ENCODE measurements at places on chromosomes 11 and 22.

- no peak for DNase-seq
Observed at GRCh38 chr11:57546869-57547475, 9.6 kb downstream of the SMTNL1 start.

DNA sequence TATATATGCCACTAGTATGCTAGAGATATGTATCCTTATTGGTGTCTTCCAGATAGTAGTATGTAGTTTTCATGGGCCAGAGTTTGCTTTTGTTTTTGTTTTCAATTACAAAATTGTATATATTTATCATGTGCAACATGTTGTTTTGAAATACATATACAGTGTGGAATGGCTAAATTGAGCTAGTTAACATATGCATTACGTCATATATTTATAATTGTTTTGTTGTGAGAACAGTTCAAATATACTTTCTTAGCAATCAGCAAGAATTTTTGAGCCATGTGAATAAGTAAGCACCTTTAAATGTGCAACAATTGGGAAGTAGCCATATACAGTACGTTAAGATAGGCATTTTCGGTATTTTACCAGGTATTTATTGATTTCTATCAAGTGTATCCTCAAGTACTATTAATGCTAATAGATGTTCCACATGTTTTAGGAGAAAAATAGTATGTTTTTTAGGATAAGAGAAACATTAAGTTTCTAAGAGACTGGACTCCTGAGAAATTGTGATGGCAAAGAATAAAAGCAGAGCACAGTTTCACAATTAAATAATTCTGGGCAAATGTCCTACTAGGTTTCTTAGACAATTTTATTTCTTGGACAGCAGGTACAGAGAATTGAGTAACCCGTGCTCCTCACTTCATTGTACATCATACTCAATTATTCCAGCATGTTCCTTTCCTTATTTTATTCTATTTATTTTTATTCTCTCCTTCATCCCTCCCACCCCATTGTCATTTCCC is 60.5 kb upstream of the SLC5A12 start:
- DNase-seq: no peak

DNA sequence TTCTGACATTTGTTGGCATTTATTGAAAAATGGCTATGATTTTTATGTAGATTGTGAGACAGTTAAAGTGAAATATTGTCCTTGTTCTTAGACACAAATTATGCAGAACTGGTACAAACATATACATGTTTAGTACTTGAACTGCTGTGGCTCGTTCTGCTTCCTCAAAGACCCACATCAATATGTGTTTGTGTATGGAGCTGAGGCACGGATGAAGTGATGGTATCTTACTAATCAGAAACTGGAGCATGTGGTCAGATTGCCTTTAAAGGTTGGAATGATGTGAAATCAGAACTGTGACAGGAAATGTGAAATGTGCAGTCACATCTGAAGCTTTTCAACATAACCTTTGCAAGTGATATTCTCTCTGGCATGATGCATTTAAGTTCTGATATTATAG is 130.4 kb downstream of the NAV2 start:
- no peak for DNase-seq

- no peak for DNase-seq
Observed at GRCh38 chr22:21922370-21923162, 30.1 kb downstream of the PPM1F start.

GRCh38 chr22:20000246-20001081 is 16.2 kb downstream of the ARVCF start:
- peak; percentile 61 for DNase-seq

DNA sequence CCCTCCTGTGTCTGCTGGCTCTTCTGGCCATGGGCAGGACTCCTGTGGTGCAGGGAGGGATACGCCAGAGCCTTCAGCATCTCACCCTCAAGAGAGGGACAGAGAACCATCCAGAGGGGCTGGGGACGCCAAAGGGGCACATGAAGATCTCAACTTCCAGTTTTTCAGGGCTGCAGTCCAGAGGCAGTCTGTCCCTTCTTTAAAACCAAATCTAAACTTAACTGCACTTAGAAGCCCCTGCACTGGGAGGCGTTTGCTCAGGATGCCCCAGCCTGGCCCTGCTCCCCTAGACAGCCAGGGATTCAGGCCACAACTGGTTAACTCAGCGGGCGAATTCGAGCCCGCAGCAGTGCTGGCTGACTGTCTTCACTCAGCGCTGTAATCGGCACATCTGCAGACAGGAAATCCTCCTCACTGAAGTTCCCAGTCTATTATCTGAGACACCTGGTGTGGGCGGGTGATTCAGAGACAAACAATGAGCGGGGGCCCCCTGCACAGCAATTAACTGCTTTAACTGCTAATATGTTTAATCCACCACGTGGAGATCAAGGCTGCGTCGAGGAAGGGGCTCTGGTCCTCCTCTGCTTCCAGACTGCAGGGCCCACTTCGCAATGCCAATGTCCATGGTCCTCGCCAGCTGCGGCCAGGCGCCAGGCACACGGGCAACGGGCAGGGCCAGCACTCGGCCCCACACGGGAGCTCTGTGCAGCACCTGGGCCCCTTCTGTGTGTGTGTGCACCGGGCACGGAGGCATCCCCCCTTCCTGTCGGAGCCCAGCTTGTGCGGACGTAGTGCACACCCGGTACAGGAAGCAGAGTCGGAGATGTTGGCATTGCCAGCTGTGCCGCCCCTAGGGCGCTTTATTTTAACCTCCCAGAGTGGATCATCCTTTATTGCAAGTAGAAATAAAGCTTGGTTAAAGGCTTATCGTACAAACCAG is 36.9 kb upstream of the GNB1L start:
- no peak for DNase-seq

- DNase-seq: no peak
Observed at GRCh38 chr22:45322873-45323525, 13.3 kb downstream of the FAM118A start.

DNA sequence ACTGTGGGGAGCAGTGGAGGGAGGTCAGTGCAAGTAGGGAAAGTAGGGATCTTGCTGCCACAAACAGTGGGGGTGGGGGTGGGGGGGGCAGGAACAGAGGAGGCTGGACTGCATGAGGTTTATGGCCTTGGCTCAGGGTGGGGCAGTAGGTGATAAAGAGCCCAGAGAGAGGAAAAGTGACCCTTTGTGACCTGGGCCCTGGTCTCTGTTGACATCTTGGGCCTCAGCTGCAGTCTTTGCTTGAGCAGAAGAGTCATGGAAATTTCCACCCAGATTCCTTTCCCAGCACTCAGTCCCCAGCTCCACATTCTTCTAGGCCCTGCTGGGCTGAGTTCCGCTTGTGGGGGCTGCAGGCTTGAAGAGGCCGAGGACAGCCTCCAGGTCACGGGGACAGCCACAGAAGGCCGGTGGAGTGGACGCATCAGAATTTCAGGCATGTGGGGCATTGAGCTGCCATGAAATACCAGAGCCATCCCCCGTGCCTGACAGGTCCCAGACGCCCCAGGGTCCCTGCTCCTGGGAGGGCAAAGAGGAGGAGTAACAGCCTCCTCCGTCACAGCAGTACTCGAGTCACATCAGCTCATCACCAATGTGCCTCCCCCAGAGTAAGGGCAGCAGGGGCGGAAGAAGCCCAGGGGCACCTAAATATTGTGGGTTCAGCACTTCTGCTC is 9.7 kb upstream of the MALAT1 start:
- peak; percentile 73 for DNase-seq

DNA sequence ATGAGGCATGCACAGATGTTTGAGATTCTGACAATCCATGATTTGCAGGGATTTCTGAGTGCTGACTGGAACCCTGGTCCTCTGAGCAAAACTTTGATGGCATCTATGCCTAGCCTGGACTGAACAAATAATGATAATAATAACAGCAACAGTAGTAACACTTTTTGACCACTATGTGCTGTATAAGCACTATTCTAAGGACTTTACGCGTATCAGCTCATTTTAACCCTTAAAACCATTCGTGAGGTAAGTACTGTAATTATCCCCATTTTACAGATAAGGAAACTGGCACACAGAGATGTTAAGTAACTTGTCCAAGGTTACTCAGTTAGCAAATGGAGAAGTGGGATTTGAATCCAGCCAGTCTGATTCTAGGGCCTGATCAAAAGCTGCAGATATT is 168.4 kb downstream of the C11orf91 start:
- no peak for DNase-seq

DNA sequence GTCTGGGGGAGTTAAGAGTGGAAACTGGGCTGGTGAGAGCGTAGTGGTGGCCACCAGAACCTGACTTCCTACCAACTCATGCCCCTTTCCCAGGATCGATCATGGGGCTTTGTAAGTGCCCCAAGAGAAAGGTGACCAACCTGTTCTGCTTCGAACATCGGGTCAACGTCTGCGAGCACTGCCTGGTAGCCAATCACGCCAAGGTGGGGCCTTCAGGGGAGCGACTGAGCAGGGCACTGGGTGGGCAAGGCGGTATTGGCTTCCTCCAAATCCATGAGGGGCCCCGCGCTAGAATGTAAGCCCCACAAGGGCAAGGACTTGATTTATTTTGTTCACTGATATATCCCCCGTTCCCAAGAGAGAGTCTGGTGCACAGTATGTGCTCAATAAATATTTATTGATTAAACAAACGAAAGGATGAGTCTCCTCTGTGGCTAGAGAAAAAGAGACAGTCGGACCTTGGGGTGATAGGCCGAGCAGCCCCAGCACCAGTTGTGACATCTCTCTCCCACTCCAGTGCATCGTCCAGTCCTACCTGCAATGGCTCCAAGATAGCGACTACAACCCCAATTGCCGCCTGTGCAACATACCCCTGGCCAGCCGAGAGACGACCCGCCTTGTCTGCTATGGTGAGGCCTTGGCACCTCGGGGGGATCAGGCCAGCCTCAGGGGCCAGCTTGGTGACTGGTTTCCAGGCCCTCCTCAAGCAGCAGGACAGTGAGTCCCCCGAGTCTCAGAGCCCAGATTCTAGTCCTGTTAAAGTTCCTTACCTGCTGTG is 765 bp downstream of the ZFPL1 start:
- no peak for DNase-seq

GRCh38 chr11:68127714-68128681 is 6.8 kb upstream of the CHKA start:
- DNase-seq: peak; percentile 46

DNA sequence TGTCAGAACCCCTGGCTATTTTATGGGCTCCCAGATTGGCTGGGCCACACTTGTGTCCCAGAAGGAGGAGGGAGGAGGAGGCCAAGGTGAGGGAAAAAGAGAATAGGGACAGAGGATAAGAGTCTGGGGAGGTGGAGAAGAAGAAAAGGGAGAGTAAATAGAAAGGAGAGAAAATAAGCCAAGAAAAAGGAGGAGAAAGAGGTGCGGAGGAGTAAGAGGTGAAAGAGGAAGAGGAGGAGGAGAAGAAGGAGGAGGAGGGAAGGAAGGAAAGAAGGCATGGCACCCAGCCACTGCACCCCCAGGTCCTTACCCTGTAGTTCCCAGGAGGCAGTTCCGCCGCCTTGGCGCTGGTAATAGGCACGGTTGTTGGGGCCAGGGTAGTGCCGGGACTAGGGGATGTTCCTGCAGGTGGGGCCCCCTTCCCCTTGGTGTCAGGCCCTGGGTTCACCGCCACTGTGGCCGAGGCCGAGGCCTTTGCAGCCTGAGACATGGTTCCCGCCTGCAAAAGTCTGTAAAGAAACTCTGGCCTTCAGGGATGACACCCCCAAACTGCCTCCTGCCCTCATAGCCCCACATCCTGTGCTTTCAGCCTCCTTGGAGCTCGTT is 1.9 kb downstream of the CRYBB1 start:
- DNase-seq: no peak

DNA sequence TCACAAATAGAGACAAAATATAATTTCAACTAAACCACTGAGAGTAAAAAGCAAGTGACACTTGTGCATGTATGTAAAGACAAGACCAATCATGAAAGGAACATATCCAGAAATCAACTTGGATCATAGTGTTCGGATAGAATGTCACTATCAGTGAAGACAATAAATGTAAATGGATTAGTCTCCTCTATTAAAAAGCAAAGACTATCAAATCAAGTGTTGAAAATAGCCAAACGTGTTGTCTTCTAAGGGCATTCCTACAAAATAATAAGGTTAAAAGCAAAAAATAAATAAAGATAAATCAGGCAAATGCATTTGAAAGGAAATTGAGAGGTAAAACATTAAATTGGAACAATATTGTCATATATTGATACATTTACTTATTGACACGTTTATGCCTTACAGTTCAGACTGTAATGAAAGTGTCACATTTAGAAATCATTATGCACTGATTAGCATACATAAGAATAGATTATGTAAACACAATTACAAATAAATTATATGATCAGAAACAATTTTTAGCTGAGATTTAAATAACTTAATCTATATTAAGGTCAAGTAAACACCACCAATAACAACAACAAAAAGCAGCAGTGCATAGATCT is 1100.1 kb downstream of the BRD1 start:
- no peak for DNase-seq

DNA sequence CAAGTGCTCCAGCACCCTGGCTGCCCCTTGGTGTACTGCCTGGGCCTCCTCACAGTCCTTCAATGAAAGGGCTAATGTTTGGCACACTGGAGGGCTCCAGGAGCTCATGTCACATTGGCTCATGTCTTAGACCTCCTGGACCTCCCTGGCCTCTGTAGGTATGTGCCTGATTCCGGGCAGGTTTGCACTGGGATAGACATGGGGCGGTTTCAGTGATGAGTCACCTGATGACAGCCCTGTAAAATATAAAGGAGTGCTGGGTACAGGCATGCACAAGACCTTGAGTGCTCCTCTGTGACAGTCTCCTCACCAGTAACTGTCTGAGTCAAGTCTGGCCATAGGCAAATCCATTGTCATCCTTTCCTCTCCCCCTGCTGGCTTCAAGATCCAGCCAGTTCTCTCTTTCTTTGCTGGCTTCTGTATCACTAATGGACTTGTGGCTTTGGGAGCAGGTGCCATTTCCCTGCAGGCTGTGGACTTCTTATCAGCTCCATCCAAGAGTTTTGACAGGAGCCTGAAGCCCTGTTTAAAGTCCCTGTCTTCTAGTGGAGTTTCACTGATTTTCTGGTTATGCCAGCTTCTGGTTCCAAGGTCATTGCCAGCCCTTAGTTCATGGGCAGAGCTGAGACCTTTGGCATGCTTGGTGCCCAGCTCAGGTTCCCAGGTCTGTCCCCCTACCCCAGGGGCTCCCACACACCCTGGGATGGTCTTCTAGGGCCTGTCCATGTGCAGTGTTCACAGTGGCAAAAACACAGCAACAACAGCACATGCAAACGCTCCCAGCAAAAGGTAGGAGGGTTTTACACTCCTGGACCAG is 22.7 kb upstream of the P2RY2 start:
- DNase-seq: no peak

- DNase-seq: no peak
Observed at GRCh38 chr11:108588287-108588686, 5.3 kb downstream of the EXPH5 start.

GRCh38 chr11:72418834-72419560 is 15.3 kb downstream of the CLPB start:
- DNase-seq: no peak

Measured in left ventricle myocardium inferior (tissue), 1 donor.